ENCODE measurements at places on chromosomes 16 and 17.

DNA sequence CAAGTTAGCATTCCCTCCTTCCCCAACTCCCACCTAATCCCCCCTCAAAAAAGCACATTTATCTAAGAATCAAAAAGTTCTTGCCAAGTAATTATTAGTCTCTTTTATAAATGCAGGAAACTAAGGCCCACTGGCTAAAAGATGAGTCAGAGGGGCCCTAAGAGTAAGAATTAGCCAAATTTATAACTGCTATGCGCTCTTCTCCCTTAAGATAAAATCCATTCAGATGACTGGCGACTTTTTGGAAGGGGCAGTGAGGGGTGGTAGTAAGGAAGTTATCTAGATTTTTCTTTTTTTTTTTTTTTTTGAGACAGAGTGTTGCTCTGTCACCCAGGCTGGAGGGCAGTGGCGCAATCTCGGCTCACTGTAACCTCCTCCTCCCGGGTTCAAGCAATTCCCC lies 17.1 kb downstream of the ZNF652 start:
- no peak for DNase-seq

DNA sequence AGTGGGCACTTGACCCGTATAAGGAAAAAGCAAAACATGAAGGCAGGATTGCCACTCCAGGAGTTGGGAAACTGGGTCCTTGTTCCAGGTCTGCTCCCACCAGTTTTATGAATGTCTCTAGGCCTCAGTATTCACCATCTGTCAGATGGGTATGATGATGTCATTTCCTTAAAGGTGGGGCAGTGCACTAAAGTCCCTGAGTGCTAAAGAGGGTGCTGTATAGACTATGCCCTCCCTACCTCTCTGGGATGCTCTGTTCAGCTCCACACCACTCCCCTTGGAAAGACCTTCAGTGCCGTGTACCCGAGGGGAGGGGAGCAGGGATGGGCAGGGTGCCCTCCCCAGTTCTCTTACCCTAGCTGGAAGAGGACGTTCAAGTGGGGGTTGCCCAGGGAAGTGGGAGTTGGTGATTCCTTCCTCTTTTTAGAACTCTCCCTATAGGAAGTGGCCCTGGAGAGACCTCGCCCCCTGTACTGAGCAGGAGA lies 2.2 kb downstream of the LASP1 start:
- DNase-seq = no peak

- no peak for DNase-seq
Measured at GRCh38 chr16:56493126-56493525, 26.7 kb downstream of the BBS2 start.

- DNase-seq = no peak
Measured at GRCh38 chr17:64155129-64155528, 25.2 kb upstream of the ERN1 start.

DNA sequence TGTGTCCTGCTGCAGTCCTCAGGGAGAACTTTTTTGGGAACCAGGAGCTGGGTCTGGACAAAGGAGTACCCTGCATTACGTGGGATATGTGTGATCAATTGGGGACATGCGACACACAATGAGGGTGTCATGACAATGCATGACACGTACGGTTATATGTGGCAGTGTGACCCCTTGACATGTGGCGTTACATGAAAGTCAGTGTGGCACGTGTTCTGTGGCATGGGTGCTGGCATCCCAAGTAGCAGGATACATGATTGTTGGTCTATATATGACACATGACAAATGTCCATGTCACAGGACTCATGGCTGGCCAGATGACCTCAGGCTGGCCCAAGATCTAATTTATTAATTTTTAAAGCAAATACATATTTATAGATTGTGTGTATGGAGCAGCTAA lies 9.7 kb upstream of the CPNE2 start:
- DNase-seq = no peak

DNA sequence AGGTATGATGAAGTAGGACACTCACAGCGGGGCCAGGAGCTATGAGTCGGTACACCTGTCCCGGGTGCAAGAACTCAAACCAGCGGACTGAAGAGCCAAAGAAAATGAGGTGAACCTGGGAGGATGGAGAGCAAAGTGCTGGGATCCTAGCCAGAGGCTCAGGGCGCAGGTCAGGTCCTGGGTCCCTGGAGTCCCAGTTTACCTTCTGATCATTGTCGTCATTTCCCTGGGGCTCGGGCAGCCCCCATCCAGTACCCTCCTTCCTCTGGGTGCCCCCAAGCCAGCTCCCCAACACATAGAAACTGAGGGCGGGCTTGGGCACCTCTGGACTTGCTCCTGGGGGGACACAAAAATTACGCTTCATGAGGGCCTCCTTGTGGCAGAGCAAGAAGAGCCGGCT lies 16.2 kb downstream of the CTC1 start:
- no peak for DNase-seq

DNA sequence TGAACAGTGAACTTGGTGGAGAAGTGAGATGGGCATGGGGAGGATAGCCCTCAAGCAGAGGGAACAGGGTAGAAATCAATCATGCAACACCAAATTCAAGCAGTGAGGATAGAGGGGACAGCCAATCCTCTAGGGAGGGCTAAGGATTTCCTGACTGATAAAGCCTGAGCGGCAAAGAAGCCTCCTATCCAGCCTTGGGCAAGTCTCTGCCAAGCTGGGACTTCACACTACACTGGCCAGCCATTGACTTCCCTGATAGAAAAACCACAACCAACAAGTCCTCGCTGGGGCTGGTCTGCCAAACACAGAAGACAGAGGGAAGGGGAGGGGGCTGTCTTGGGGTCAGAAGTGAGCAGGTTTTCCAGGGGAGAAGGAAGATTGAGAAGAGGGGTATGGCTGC lies 2.5 kb upstream of the FBXL19 start:
- DNase-seq = no peak

- DNase-seq = no peak
Measured at GRCh38 chr16:22813948-22814710, at the start of gene HS3ST2. Gene HS3ST2 (plus strand): TSS chr16:22814162. CDS start chr16:22814611, 449 bp downstream.

All from esophagus squamous epithelium (tissue), 5 donors.